ENCODE measurements at places on chromosomes 7 and 10.

DNA sequence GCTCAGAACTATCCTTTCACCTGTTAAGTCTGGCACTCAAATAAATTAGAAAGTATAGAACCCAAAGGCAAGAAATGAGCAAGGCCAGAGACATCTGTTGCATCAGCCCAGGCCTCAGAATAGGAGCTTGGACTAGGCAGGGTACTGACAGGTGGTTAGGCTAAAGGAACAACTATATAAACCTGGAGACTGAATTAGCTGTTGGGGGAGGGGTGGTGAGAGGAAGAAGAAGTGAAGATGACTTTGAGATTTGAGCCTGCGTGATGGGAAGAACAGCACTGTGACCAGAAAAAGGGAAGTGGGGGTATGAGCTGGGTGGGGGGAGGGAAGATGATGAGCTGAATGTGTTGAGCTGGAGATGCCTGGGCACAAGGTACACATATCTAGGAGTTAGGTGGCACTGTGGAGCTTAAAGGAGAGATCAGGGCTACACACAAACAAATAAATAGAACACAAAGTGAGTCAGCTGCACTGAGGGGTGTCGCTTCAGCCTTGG lies 244.7 kb downstream of the PTEN start:
- DNase-seq: no peak

DNA sequence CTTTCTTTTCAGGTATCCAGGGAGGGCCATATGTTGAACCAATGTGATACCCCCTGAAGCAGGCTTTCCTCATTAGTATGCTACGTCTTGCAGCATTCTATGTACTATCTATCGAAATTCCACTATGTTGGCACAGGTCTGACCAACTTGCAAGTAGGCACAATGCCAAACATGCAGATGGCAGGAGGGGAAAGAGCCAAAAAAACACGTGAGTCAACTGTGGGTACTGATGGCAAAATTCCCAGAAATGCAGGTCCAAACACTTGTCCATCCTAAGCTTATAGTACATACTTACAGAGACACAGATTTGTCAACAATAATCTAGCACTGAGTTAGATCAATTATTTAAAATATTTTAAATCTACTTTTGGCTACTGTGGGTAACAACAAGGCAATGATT lies 394.9 kb downstream of the DGKB start:
- no peak for DNase-seq

DNA sequence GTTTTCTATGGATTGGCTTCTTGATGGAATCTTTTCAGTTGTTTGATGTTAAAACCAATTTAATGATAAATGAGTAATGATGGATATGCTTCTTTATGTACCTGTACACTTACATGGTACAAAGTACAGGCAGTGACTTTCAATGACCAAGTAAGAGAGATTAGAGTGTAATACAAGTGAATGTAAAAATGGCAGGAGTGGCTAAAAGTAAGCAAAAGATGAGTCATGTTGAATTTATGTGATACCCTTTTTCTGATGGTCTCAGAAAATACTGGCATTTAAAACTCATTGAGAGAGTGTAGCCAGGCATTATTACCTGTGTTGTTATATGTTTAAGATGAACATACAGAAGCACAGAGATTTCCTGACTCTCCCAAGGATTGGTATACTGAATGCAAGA lies 97.1 kb downstream of the GPR85 start:
- no peak for DNase-seq

DNA sequence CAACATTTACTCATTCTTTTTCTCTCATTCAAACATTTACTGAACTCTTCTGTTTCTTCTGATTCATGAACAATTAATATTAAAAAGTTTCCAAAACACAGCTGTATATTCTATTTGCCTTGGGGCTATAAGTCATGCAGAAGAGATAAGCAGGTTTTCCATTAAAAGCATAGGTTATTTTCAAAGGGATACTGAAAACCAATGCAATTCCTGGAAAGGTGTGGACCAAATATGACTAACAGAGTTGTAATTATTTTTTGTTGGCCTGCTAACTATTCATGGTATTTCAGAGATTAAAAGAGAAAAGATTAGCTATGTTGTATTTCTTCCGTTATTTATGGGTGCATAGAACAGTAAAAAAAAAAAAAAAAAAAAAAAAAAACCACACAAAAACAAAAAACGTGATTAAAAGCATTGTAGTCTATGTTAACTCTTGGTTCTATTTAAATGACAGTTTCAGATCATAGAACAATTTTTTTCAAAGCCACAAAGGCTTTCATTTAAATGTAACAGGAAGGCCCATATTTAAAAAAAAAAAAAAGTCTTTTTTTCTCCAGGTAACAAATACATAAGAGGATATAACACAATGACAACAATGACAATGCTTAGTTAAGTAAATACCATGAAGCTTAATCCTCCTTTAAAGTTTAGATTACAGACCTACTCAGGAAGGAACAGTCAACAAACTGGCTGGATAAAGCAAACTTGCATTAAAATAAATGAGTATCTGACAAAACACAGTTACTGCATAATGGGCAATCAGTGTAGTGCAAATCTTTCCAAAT lies 1042.9 kb downstream of the GATA3 start:
- DNase-seq: no peak
